ENCODE measurements at places on chromosomes 16 and 17.

DNA sequence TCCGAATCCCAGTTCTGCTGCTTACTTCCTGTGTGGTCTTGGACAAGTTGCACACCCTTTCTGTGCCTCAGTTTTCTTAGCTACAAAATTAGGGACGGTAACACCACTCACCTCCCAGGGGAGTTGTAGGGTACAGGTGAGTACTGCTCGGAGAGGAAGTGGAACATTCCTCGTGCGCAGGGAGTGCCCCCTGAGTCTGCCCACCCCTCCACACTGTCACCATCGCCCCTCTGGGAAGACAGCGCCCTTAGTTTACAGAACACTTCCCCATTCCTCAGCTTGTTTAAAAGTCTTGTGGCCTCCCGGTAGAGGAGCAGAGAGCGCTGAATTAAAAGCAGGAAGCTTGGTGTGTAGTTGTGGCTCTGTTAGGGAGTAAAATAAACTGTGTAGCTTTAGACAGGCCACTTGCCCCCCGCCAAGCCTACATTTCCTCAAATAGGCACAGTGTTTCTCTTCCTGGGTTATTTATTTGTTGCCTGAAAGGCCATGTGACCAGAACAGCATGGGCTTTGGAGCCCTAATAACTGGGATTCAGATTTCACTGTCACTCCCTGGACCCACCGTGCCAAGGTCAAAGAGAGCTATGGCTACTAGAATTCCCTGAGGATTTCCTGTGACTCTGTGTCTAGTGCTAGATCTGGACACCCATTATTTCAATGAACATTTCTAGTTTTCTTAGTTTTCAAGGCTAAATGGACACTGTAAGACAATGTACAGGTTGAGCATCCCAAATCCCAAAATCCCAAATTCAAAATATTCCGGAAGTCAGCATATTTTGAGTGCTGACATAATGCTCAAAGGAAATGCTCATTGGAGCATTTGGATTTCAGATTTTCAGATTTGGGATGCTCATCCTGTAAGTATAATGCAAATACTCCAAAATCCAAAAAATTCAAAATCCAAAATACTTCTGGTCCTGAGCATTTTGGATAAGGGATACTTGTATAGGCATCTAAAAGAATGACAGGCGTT lies 372.5 kb downstream of the SNX29 start:
- DNase-seq: no peak

- no peak for DNase-seq
Measured at GRCh38 chr16:67312719-67313118, 13.8 kb downstream of the KCTD19 start.

GRCh38 chr16:72739577-72739976 lies 308.4 kb downstream of the ZFHX3 start:
- no peak for DNase-seq

DNA sequence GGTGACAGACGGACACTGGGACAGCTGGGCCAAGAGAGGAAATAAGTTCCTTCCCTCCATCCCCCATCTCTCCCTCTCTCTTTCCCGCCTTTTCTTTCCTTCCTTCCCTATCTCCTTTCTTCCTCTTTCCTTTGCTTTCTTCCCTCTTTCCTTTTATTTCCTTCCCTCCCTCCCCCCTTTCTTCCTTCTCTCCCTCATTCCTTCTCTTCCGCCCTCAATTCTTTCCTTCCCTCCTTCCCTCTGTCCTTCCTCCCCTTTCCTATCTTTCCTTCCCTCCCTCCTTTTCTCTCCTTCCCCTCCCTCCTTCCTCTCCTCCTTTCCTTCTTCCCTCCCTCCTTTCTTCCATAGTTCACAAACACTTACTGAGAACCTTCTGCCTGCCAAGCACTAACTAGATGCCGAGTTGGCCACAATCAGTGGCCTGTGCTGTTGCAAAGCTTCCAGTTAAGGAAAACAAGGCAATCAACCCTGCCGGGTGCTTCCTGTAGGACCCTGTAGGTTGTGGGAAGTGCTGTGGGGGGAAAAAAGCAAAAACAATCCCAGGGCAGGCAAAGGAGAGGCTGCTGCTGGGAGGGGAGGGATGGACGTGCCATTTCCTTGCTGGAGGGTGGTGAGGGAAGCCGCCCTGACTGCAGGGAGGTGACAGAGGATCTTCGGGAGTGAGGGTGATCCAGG lies 31.7 kb downstream of the ABCC6 start:
- DNase-seq: no peak

DNA sequence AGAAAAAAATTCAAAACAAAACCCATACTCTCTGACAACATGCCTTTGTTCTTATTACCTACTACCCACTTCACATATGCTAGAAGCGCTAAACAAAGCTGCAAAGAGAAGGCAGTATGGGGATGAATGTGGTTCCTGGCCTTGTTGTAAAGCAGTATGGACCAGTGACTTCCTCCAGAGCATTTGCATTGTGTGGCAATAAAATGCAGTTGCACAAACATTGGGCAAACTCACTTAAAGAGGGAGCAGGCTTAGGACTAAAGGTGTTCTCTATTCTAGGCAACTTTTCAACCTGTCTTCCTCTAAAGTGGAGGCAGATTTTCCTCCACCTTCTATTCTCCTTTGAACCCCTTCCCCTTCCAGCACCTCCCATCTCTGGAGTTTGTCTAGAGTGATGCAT lies 17.1 kb downstream of the TMIGD1 start:
- no peak for DNase-seq

DNA sequence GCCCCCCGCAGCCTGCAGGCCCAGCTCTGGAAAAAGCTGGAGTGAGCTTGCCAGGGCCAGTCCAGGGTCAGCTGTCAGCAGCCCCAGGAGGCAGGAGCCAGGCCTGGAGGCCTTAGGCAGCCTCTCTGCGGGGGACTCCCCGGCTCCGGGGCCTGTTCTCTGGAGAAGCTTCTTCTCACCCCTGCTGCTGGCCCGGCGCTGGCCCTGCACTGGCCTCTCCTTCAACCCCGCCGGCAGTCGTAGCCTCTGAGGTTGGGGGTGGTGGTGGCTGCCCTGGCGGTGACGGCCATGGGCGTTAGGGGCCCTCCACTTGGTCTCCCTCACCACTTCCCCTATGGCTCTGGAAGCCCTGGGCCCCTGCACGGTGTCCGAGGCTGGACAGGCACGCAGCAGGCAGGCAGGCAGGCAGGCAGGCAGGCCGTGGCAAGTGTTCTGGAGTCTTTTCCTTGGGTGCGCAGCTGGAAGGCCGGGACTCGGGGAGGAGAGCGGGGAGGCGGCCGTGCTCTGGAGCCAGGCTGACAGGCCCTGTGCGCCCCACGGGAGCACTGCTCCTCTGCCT lies 2.1 kb downstream of the FOXF1 start:
- DNase-seq: no peak

DNA sequence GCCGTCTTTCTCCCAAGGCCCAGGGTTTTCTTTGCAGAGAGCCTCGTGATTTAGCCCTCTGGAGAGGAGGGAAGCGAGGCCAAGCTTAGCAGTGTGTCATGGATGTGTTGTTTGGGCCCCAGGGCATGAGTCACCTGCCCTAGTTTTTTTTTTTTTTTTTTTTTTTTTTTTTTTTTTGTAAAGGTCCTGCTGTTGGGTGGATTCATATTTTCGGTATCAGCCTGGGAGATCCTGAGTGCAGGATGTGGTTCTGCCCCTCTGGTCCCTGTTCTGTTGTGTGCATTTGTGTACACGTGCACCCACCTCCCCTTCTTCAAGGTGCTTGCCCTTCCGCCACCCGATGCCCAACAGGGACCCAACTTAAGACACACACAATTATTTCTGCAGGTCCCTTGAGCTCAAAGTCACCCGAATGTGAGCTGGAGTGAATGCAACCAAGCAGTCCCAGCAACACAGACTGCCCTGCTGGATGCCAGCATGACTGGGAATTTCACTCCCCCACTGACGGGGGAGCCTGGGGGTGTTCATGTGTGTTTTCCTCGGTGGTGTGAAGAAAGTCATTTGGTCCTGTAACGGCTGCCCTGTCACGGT lies 265.8 kb upstream of the TNRC6C start:
- no peak for DNase-seq

- DNase-seq: peak; percentile 93
Measured at GRCh38 chr16:88686439-88687253, at the start of gene SNAI3. TSS of gene SNAI3 (minus strand) at chr16:88686507. CDS start at chr16:88686406, 101 bp downstream.

GRCh38 chr17:73482251-73482716 lies 162.0 kb downstream of the SDK2 start:
- no peak for DNase-seq

DNA sequence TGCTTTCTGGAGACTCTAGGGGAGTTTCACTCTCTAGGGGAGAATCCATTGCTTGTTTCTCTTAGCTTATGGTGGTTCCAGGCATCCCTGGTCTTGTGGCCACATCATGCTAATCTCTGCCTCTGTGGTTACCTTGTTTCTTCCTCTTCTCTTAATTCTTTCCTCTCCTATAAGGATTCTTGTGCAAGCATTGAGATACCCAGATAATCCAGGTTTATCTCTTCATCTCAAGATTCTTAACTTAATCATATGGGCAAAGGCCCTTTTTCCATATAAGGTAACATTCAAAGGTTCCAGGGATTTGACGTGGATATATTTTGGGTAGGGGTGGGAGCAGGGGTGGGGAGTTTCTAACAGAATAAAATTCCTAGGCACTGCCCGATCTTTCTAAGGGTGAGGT lies 32.6 kb downstream of the FAM20A start:
- no peak for DNase-seq

DNA sequence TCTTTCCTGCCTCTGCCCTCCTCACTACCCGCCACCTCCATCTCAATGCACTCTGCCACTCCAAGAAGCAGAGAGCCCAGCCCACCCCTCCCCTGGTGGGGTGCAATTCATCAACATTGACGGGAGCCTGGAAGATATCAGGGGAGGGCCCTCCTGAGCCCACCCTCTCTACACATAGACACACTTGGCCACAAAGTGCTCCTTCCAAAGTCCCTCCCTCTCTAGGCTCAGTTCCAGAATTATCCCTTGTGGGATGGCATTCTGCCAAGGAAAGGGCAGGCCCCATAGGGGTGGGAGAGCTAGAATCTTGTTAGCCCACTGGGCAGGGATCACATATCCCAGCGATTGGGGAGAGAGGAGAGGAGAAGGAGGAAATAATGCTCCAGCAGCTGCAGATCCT lies 66.2 kb downstream of the TMEM132E start:
- DNase-seq: no peak

DNA sequence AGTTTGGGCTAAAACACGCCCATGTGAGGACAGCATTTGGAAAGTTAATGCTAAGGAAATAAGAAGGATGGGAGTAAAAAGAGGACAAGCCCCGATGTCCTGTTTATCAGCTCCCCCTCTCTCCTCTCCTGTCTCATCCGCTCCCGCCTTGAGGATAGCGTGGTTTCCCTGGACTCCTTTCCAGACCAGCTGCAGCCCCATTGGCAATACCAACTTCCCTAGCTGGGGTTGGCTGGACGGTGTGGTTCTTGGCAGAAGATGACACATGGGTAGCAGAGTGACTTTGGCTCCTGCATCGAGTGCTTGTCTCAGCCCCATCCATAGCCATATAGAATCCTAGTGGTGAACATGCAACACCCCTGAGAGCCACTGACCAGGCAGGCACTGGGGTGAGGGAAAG lies 185.9 kb downstream of the CCDC182 start:
- no peak for DNase-seq

GRCh38 chr16:85264752-85265151 lies 152.5 kb upstream of the CIBAR2 start:
- DNase-seq: no peak

- no peak for DNase-seq
Measured at GRCh38 chr16:80346111-80346632, 194.6 kb upstream of the DYNLRB2 start.

DNA sequence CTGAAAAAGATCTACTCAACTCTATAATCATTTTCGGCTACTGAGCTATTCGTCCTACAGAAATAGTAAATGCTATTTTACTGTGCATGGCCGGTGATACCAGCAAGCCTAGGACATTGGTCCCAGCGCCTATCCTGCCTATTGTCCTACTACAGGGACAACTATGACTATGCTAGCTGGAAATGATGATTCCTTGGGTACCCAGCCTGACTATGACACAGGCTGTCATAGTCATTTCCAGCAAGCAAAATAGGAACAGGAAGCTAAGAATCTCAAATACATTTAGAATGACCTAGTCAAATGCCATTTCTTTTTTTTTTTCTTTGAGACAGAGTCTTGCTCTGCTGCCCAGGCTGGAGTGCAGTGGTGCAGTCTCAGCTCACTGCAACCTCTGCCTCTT lies 33.7 kb upstream of the HSBP1 start:
- DNase-seq: no peak

All from activated CD4-positive, alpha-beta T cell treated with anti-CD3 and anti-CD28 coated beads, Interleukin-2, amount 50 U/mL, for 48 hours (primary cell).